EL (cell line): ENCODE measurements at places on chromosomes 13 and 19.

DNA sequence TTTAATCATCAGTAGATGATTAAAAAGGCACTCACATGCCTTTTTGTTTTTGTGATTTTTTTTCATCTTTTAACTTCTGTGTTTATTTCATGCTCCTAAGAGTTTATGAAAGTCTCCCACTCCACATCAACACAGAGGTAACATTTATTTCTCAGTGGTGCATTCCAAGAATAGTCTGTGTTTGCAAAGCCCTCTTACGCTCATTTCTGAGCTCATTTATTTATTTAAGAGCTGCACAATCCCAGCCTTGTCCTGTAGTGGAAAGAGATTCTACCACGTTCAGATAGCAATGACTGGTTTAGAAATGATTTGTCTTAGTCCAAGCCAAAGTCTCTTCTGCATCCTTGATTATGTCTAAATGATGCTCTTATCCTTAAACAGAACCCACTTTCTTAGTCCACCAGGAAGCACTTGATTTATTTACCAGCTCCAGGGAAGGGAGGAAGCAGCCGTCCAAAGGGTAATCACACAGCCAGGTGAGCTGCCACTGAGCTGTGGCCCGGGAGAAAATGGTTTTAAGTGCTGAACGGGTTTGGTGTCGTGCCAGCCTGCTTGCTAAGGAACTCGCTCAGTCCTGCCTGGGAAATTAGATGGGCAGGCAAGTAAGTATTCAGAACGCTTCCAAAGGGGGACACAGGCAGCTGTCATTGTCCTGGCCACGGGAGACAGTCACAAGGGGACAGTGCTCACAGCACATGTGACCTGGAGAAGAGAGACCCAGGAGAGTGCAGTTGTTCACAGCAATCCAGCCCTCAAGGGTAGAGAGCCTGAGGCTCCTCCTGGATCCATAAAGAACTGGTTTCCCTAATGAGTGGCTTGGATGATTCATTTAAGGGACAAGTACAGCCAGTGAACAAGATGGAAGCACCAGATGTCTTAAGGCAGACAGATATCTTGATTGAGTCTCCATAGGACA, 131.8 kb upstream of the WASF3 start:
- DNase-seq: peak; percentile 27

DNA sequence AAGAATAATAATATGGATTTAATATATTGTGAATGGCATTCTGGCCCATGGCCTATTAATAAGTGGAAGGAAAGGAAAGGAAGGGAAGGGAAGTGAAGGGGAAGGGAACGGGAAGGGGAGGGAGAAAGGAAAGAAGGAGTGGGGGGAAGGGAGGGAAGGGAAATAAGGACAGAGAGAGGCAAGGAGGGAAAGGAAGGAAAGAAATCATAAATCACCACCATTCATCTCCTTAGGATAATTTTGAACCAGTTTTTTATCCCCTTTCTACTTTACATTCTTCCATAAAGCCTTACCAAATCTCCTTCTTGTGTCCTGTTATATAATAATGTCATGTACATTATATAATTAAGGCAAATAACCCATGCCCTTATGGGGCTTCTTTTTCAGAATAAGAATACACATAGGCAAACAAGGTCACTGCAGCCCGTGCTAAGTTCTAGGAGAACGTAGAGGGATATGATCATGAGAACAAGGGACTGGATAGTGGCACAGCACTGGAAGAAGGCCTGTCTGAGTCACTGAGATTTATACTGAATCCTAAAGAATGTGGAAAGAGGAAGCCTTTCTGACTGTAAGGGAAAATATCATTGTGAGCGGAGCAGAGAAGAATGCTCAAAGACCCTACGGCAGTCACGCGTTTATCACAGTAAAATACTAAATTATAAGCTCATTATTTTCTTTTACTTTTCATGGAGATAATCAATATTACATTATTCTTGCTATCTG, 444.5 kb upstream of the GPC6 start:
- no peak for DNase-seq

DNA sequence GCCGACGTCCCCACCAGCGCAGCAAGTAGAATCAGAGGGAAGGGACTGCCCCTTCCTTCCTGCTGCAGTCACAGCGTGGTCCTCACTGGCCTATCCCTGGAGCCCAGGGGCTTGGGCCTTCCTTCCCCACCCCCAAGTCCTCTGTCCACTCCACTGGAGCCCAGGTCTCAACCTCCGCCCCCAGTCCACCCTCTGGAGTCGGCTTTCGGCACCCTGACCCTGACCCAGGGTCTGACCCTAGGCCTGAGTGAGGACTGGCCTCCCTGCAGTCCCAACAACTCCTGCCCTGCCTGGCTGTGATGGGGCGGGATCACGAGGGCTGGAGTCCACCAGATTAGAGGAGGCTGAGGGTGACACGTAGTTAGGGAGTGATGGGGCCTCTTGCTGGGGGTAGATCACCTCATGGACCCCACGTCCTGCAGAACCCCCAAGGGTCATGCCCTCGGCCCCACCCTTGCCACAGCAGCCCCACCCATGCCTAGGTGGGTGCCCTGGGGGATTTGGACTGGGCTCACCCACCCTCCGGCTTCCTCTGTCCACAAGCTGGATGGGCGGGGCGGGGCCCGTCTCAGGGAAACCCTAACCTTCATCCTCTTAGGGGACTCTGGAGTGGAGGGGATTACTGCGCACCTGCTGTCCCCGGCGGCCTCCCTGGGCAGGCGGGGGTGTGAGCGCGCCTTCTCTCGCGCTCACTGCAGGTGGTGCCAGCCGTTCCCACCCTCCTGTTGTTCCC, 3.8 kb downstream of the RAX2 start:
- DNase-seq: no peak

DNA sequence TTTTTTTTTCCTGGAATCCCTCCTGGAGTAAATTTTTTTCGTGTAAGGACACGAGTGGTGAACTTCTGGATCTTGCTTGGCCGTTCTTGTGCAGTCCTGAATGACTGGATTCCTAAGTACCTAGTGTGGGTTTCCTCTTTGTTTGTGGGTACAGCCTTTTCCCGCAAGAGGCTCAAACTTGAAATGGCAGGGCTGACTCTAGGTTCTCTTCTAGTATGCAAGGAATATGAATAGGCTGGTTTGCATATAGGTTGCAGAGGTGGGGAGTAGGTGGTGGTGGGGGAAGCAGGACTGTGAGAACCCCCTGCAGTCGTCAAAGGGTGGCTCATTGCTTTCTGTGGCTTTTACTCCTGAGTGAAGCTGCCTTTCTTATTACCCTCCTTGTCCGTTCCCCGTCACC, 13.6 kb downstream of the UBAC2 start:
- DNase-seq: no peak

DNA sequence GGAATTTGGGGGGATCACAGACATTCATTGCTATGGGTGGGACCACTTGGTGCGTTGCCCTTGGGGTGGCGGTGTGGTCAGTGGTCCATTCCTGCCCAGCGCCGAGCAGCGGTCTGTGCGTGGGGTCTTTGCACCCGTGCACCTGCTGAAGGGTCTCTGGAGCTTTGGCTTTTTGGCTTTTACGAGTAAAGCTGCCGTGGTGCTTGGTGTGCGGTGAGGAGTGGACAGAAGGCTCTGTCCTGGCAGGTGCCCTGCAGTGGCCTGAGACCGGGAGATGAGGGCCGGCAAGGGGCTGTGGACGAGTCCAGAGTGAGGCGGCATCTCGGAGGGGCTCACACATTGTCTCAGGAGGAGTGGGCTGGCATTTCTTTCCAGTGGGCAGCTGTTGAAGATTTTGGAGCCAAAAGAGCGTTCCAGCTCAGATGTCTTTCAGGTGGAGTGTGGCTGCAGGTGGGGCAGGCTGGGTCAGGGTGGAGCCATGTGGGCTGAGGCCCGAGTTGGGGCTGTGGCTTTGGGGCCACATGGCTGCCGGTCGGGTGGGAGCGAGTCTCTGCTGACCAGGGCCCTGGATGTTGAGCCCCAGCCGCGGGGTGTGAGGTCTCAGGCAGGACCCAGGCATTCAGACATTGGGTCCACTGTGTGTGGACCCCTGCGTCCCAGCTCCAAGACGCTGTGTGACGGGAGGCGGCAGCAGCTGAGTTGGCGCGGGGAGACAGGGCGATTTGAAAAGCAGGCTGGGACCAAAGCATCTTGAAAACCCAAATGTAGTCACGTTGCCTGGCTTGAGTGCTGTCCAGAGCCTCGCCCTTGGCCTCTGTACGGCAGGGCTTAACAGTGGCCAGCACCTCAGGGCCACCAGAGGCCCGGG, 11.7 kb downstream of the GNA11 start:
- no peak for DNase-seq

DNA sequence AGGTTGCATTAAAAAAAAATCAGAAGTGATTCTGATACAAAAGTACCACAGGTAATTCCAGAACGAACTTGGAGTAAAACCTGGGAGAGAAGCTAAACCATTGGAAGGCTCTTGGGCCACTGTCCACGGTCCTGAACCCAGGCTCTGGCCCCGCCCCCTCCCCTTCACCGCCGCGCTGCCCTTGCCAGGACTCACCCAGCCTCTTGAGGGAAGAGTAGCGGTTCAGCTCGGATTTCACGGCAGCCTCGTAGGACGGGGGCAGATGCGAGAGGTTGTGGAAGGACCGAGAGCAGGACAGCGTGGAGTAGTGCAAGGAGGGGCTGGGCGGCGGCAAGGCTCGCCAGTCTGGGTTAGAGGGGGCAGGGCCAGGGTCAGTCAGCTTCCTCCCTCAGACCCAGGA, 5.7 kb downstream of the SHISA7 start:
- peak; percentile 59 for DNase-seq

- no peak for DNase-seq
Measured at GRCh38 chr19:815775-816499, 5.8 kb downstream of the PLPPR3 start.
